ENCODE measurements at places on chromosomes 3 and 15.

- peak; percentile 56 for DNase-seq
Observed at GRCh38 chr3:177286034-177286433, 88.8 kb upstream of the TBL1XR1 start.

GRCh38 chr15:71199384-71200351 is 84.4 kb downstream of the THSD4 start:
- no peak for DNase-seq

DNA sequence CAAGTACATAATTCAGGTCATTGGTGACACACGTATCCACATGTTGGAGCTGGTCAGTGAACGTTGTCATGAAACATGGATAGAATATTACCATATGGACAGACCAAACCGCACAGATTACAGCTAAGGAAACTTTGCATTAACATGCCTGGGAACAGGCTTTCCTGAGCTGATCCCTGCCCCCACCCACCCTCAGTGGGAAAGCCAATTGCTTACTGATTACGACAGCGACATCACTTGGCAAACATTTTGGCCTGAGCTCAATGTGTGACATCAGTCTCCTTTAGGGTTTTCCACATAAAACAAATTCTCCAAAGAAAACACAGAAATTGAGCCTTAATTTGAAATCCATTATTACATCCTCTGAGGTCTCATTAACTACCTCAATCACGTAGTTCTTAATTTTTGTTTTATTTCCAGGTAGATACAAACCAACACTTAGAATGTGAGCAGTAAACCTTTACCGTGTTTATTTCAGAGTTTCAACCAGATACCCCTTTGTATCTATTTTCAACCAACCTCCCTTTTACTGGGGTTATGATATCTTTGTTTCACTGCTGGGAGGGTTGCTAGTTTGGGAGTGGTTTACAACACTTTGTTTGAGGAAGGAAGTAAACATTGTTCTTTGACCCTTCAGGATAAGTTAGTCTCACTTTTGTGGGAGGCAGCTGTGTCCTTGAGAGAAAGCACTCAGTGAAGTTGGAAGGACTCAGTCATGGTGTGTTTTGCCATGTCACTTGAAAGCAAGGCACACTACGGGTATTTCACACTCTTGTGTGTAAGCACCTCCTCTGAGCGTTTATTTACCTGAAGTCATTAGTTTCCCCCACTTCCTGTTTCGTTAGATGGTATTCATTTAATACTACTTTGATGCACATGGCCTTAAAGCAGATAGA is 103.1 kb downstream of the CMSS1 start:
- DNase-seq = no peak

- DNase-seq = no peak
Observed at GRCh38 chr3:122962149-122962548, 65.4 kb downstream of the SEMA5B start.

DNA sequence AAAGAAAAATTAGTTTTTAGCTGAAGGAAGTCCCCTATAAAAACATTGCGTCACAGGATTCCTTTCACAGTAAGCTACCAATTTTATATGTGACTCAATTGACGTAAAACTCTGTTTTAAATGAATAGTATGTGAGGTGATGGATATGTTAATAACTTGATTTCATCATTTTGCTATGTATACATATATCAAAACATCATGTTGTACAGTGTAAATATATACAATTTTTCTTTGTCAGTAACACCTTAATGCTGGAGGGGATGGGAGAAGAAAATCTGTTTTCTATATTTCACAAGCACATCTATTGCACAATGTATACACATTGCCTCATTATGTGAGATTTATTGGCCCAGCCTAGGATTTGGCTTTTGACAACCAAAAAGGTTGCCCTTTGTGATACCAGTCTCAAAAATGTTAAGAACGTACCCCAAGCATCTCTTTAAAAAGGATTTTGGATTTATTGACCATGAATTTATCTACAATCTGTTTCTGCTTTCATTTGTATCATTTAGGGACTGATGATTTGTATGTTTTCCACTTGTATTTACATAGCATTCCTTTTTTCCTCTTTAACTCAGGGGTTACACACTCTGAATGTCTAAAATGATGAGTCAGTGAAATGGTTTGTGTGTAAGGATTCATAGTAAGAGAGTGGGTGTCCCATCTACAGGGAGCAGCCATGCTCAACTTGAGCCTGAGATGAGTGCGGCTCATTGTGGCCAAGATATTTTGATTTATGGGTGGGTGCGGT is 62.6 kb downstream of the CRTC3 start:
- peak; percentile 14 for DNase-seq

- DNase-seq = no peak
Observed at GRCh38 chr3:134605556-134605955, 45.3 kb downstream of the KY start.

DNA sequence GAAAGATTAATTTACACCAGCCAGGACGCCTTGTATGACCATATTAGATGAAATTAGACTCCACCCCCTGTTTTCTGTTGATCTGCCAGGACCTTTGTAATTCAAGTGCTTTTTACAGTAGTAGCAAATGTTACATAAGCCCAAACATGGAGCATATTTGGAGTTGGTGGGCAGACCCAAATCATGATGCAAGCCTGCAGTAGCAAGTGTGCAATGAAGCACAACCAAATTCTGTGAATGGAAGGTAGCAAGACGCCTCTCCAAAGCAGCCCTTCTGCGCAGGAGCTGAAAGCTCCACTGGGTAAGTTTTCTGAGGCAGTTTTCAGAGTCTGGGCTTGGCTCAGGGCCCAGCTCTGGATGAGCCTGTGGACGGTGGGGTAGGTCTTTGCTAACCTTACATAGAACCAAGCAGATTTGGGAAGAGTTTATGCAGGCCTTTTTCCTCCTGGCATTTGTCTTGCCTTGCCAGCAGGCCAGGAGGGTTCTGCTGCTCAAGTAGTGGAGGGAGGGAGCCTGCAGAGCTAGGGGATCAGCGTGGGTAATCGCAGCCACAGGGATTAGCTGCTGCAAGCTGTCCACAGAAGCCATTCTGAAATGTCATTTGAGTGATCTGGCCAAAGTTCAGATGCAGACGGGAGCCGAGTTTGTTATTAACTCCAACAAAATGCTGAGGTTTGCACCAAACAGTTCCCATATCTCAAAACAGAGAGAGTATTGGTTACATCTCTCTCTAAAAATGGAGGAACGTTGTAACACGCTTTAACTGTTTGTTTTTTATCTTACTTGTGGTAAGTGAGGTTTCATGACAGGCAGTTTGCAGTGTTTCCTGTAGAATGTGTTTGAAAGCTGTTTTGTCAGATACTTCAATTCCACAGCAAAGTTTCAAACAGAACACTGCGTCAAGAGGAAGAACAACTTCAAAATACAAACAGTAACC is 55.4 kb downstream of the PSMD6 start:
- DNase-seq = peak; percentile 51

DNA sequence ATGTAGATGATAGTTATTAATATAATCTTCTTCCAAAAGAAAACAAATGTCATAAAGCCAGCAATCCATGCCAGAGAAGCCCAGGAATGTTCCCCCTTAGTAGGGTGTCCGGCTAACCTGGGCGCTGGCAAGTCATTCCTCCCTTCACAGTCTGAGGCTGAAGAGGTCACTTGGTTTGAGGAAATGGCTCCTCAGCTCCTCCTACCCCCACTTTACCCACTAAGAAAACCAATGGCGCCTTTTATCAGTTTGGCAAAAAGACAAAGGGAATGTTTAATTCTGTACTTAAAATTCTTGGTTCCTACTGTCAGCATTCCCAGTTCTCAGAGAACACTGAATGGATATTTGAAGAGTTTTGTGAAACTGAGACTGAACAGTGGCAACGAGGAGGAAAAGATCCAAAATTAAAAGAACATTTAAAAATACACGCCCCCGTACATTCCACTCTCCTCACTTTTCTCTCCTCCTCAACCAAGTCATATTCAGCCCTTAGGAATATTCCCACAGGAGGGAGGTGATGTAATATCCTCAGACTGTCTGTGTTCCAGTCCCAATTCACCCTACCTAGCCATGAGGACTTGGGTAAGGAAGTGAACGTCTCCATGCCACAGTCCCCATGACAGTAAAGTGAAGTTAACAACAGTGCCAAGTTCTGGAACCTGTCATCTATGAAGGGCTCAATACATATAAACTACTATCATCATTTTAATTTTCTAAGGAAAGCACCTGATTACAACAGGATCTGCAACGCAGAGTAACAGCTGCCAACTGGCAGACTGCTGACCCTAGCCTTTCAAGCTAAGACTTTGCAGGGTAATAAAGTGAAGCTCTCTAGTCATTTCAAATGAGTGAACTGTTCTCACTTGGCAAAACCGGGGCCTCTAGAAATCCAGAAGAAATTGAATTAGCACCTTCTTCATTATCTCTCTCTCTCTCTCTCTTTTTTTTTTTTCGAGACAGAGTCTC is 234.5 kb upstream of the ICE2 start:
- no peak for DNase-seq

GRCh38 chr3:82493858-82494257 is 732.4 kb upstream of the GBE1 start:
- DNase-seq = no peak

DNA sequence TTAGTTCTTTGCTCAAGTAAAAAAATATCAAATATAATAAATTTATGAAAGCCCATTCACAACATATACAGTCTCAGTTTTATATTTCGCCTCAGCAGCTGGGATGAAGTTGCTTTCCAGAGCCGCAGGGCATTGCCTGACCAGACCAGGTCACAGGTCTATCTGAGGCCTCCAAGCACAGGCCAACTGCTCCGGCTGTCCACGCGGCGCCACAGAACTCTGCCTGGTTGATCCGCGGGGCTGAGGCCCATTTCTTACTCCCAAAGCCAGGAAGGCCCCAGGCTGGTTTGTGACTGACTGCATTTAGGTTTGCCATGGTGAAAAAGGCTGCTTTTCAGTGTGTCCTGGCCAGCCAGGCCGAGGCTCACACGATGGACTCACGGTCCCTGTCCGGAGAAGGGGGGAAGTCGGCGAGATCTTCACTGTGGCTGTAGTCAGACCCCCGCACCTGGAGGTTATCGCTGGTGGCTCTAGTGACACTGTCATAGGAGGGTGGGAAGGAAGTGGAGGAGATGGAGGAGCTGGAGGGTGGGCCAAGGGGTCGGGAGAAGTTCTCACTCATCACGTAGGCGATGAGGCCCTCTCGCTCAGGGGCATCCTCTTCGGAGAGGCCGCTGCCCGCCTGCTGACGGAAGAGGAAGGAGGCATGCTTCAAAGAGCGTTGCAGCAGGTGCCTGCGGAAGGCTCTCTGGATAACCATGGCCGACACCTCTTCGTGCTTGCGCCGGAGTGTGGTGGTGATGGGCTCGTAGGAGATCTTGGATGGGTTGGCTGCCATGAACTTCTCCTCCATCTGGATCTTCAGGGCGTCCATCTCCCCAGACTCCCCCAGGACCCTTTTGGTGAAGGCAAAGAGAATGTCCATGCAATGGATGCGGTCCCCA is 54.1 kb downstream of the EXOG start:
- no peak for DNase-seq

DNA sequence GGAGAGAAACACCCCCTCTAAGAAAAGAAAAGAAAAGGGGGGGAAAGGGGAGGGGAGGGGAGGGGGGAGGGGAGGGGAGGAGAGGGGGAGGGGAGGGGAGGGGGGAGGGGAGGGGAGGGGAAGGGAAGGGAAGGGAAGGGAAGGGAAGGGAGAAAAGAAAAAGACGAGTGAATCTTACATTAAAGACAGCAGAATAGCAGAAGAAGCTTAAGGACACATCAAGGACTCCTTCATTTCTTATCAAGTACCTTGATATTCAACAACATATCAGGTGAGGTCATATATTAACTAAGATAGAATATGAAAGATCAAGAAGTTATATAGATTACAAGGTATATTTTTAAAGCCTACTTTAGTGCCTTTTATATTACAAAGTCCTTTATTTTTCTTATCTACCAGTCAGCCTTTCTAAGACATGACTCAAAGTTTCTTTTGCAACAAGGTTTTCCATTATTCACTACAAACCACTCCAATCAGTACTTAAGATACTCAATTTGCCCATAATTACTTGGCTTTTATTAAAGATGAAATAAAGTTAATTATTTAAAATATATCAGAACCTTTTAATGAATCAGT is 17.7 kb upstream of the AADAC start:
- no peak for DNase-seq

GRCh38 chr3:131998027-131998426 is 36.8 kb downstream of the CPNE4 start:
- no peak for DNase-seq

DNA sequence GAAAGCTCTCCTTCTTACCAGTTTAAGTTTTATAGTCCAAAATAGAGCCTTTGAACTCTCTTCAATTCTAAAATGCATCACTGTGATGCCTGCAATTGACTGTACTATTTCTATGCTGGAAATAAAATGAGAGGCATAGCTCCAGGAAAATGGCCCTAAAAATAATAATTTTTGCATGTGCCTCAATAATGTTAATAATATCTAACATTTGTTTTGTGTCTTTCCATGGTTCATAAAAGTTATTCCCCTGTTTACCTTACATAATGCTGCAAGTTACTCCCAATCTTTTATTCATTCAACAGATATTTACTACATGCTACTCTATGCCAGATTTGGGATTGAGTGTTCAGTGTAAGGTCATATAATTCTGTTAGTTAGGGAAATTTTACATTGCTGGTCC is 574.0 kb downstream of the RBMS3 start:
- DNase-seq = no peak

GRCh38 chr3:63130625-63131024 is 147.5 kb upstream of the SYNPR start:
- no peak for DNase-seq

- peak; percentile 84 for DNase-seq
Observed at GRCh38 chr15:62138124-62138523, 27.0 kb downstream of the C2CD4B start.

DNA sequence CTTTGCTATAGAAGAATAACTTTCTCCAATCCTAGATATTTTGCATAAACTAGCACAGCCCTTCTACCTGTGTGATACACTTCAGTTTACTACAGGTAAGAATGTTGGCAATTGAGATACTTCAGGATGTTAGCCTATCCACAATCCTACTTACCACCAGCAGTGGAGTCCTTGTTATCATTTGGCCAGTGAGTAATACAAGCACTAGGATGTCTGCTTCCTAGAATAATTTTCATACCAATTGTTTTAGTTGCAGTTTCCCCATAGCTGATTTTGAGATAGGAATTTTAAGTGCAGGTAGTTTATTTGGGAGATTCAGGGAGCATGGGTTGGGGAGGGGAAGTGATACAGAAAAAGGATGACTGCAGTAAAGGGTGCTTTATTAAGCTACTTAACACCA is 147.2 kb downstream of the EPHA6 start:
- DNase-seq = no peak

DNA sequence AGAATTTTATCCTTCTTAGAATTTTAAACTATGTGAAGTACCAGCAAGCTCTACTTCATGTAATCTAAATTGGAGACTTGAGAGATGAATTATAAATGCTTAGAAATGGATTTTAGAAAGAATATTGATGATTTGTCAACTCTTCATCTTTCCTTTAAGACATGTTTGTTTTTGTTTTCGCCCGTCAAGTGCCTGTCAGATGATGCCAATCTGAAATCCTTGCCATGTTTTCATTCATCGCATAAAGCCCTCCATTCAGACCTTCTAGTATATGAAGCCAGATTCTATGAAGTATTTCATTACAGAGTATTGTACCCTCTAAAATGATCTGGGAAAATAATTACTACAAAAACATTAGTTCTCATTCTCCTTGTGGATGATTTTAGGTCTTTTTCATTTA is 223.2 kb upstream of the SOX2 start:
- DNase-seq = no peak

All from kidney epithelial cell (primary cell).